ENCODE measurements at places on chromosomes 2 and 18.

DNA sequence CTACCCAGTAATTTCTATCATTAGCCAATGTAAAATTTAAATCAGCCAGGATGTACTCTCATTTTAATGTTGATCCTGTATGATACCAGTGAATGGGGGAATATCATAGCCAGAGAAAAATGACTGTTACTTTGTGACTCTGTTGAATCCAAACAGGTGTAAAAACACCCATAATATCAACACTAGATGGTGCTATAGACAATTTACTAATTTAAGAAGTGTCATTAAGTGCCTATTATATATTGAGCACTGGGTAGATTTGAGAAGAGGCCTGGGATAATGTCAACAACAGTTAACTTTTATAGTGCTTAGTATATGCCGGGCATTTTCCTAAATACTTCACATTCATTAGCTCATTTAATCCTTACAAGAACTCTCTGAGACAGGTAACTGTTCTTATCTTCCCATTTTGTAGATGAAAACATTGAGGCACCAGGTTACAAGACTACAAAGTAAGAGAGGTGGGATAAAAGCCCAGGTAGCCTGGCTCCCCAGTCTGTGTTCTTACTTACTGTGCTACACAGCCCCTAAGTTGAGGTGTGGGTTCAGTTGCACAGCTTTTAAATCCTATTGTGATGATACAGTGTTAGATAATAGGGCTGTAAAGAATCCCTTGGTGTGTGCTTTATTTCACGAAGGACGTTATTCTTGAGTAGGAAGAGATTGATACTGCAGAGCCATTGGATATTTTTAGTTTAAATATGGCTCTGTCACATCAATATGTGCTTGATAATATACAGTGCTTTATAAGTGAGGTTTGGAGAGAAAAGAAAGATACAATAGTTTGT is 325.5 kb downstream of the AGPS start:
- no peak for DNase-seq

DNA sequence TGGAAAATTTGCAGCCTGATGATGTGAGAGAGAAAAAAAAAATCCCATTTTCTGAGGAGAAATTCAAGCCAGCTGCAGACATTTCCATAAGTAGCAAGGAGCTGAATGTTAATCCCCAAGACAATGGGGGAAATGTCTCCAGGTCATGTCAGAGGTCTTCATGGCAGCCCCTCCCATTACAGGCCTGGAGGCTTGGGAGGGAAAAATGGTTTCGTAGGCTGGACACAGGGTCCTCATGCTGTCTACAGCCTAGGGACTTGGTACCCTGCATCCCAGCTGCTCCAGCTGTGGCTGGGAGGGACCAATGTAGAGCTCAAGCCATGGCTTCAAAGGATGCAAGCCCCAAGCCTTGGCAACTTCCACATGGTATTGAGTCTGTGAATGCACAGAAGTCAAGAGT is 53.5 kb upstream of the ARHGAP15 start:
- DNase-seq = no peak

- no peak for DNase-seq
These were observed 161.5 kb upstream of the ZEB2 start for GRCh38 chr2:144681389-144681788.

GRCh38 chr2:196478588-196478987 is 160.9 kb upstream of the CCDC150 start:
- no peak for DNase-seq

DNA sequence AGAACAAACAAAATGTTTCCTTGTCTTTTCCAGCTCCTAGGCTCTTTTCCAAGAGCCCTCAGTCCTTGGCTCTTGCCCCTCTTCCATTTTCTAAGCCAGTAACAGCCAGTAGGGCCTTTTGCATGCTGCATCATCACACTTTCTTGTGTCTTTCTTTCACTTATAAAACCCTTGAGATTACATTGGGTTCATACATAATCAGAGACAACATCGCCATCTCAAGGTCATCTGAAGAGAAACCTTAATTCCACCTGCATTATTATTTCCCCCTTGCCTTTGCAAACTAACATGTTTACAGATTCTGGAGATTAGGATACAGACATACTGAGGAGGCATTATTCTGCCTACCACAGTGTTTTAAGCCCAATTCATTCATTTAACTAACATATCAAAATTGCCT is 697.3 kb downstream of the TRIB2 start:
- no peak for DNase-seq

DNA sequence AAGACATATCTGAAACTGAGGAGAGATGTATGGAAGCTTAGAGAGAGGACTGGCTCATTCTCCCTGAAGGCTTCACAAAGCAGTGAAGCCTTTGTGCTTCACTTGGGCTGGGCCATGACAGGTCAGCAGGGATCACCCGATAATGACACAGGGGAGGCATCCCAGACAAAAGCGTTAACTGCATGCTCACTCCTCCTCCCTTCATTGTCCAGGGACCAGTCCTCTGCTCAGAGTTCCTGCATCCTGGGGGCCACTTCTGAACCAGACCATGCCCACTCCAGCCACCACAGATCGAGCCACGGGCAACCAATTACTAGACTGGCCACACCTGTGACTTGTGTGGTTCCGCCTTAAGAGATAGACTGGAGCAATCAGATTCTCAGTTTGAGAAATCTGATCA is 236.0 kb downstream of the CLIP4 start:
- DNase-seq = no peak

DNA sequence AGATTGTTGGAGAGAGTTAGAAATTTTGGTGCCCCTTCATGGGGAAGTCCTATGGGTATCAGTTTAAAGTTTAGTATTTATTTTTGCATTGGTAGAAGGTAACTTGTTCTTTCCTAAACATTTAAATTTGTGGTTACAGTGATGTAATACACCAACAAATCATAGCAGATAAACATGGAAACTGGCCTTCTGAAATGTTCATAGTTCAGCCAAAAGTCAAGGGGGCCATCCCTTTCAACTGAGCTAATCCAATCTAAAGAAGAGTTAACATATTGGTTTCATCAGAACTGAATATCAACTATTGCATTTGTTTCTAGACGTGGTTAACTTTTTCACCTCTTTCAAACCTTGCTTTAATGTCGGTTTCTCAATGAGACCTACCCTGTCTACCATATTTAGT is 46.3 kb downstream of the PPP1R1C start:
- DNase-seq = no peak

Data from activated T-cell treated with anti-CD3 and anti-CD28 coated beads for 24 hours (primary cell).